ENCODE measurements at places on chromosomes 6 and 20.

- DNase-seq: no peak
These were observed 437 bp upstream of the CDKAL1 start for GRCh38 chr6:20533746-20534294.

DNA sequence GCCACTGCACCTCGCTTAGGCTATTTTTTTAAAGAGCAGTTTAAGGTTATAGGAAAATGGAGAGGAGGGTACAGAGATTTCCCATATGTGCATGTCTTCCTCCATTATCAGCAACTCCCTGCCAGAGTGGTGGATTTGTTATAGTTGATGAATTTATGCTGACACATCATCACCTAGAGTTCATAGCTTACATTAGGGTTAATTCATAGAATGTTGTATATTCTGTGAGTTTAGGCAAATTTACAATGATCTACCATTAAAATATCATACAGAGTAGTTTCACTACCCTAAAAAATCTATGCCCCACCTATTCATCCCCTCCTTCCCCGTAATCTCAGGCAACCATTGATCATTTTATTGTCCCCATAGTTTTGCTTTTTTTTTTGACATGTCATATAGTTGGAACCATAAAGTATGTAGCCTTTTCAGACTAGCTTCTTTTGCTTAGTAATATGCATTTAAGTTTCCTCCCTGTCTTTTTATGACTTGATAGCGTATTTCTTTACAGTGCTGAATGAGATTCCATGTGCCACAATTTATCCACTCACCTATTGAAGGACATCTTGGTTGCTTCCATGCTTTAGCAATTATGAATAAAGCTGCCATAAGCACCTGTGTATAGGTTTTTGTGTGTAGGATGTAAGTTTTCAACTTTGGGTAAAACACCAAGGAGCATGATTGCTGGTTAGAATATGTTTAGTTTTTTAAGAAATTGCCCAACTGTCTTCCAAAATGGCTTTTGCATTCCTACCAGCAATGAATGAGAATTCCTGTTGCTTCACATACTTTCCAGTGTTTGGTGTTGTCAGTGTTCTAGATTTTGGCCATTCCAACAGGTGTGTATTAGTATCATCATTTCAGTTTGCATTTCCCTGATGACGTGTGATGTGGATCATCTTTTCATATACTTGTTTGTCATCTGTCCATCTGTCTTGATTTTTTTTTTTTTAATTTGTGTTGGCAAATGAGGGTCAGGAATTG is 60.2 kb downstream of the NCOA3 start:
- DNase-seq: no peak

- no peak for DNase-seq
These were observed 124.4 kb upstream of the NUP153 start for GRCh38 chr6:17831135-17831534.

- DNase-seq: no peak
These were observed 17.2 kb downstream of the MCM9 start for GRCh38 chr6:118917546-118918328.

DNA sequence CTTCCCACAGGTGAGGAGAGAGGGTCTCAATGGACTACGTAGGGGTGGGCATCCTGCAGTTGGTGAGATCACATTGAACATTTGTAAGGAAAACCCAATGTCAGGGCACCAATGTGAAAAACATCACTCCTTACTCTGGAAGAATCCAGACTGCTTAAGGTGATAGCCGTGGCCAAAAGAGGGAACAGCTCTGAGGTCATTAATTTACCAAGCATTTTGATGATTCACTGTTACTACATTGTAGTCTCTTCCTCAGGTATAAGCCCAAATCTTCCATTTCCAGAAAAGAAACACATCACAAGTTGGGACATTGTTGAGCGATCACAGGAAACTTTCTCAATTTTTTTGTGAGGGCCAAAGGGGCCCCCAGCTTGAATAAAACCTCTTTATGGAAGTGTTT is 61.1 kb upstream of the SPTLC3 start:
- no peak for DNase-seq
